ENCODE measurements at places on chromosomes 13 and 19. TPM values are rescaled to one million over a fixed set of nuclear protein-coding genes. Genes with fewer than 3 reads are reported as not detected.

DNA sequence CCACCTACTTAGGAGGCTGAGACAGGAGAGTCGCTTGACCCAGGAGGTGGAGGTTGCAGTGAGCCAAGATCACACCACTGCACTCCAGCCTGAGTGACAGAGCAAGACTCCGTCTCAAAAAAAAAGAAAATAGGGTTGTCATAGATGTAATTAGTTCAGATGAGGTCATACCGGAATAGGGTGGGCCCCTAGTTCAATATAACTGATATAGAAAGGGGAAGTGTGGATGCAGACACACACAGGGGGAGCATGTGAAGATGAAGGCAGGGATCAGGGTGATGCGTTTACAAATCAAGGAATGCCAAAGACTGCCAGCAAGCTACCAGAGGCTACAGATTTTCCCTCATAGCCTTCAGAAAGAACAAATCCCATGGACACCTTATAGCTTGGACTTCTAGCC lies 24.3 kb upstream of the EEF1AKMT1 start:
- peaks cover 13% of the 10 kb centered on the region for H3K36me3 ChIP-seq
- no peak overlapping the region for H3K4me3 ChIP-seq
- no peaks in the 10 kb centered on the region for H3K27me3 ChIP-seq

The DCLK1 gene
- total RNA-seq = 27.8 TPM

GRCh38 chr13:99980824-99981734 lies 505 bp upstream of the ZIC2 start:
- DNase-seq = no peak
- peaks cover 67% of the 10 kb centered on the region for H3K27me3 ChIP-seq
- H3K36me3 ChIP-seq = no peaks in the 10 kb centered on the region

GRCh38 chr13:26259634-26260033 lies 5.7 kb downstream of the CDK8 start:
- H3K36me3 ChIP-seq = no peaks in the 10 kb centered on the region
- H3K4me3 ChIP-seq = no peak overlapping the region
- peaks cover 23% of the 10 kb centered on the region for H3K4me1 ChIP-seq
- H3K27ac ChIP-seq = no peak overlapping the region

DNA sequence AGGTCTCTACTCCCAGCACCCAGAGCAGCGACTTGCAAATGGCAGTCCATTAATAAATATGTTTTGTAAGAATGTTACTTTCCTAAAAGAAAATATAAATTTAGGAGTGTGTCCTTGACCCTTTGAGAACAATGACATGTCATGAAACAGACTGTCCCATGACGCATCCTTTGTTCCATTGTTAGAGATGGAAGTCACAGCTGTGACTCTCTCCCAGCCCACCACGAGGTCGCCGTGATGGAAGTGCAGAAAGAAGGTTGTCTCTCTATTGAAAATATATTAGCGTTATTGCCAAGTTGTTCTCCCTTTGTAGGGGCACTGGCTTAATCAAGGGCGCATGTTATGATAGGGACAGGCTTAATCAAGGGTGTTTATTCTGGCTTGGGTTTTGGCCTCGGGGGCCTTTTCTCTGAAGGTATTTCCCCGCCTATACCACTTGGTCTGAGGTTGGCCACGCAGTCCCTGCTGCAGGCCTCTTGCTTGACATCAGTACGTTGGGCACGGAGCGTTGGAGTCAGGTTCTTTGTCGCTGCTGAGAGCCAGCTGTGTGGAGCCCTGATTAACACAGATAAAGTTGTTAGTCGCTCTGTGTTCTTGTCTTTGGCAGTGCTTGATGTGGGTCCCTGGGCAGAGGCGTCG lies 126.7 kb upstream of the ZNF536 start:
- H3K27me3 ChIP-seq = no peaks in the 10 kb centered on the region
- H3K4me1 ChIP-seq = no peaks in the 10 kb centered on the region
- no peak overlapping the region for H3K4me3 ChIP-seq
- no peak overlapping the region for H3K27ac ChIP-seq
- DNase-seq = no peak

The DLL3 gene
- not detected for total RNA-seq

- H3K4me3 ChIP-seq = no peak overlapping the region
- H3K27ac ChIP-seq = no peak overlapping the region
- no peak for DNase-seq
- H3K27me3 ChIP-seq = no peaks in the 10 kb centered on the region
- no peaks in the 10 kb centered on the region for H3K36me3 ChIP-seq
- no peaks in the 10 kb centered on the region for H3K4me1 ChIP-seq
Observed at GRCh38 chr13:42653679-42654078, 79.7 kb downstream of the TNFSF11 start.

- H3K27me3 ChIP-seq = no peaks in the 10 kb centered on the region
- H3K4me1 ChIP-seq = peaks cover 9% of the 10 kb centered on the region
- H3K27ac ChIP-seq = no peak overlapping the region
Observed at GRCh38 chr19:41303954-41304353, 6.0 kb upstream of the CCDC97 start.

The LRRC4B gene
- total RNA-seq = 5.3 TPM

GRCh38 chr19:11382898-11383705 lies 1.0 kb downstream of the EPOR start:
- peak overlapping the region; percentile 27 for H3K27ac ChIP-seq
- no peaks in the 10 kb centered on the region for H3K27me3 ChIP-seq
- no peak for DNase-seq

GRCh38 chr19:41411968-41412265 lies 14.3 kb downstream of the BCKDHA start:
- peaks cover 46% of the 10 kb centered on the region for H3K36me3 ChIP-seq
- no peak overlapping the region for H3K27ac ChIP-seq
- H3K4me1 ChIP-seq = peaks cover 24% of the 10 kb centered on the region
- DNase-seq = no peak
- no peaks in the 10 kb centered on the region for H3K27me3 ChIP-seq
- no peak overlapping the region for H3K4me3 ChIP-seq

- no peaks in the 10 kb centered on the region for H3K36me3 ChIP-seq
- no peaks in the 10 kb centered on the region for H3K27me3 ChIP-seq
- H3K4me3 ChIP-seq = no peak overlapping the region
- H3K4me1 ChIP-seq = peaks cover 45% of the 10 kb centered on the region
- peak overlapping the region; percentile 70 for H3K27ac ChIP-seq
- no peak for DNase-seq
Observed at GRCh38 chr13:48817166-48817802, 158.4 kb upstream of the FNDC3A start.

DNA sequence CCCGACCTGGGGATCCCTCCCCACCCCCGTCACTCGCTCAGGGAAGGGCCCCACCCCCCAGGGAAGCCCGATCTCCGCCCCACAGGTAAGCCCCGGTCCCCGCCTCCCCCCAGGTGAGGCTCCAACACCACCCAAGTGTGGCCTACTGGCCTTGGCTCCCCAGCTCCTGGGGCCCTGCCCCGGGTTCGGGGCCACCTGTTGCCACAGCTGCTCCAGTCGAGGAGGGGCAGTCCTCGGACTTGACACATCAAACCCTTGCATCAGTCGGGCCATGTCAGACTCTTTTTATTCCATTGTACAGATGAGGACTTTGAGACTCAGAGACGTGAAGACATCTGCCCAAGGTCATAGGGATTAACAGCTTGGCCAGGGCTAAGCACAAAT lies 512 bp downstream of the CC2D1A start:
- peak overlapping the region; percentile 78 for H3K4me3 ChIP-seq
- no peaks in the 10 kb centered on the region for H3K27me3 ChIP-seq
- peaks cover 16% of the 10 kb centered on the region for H3K4me1 ChIP-seq
- H3K36me3 ChIP-seq = peaks cover 6% of the 10 kb centered on the region

DNA sequence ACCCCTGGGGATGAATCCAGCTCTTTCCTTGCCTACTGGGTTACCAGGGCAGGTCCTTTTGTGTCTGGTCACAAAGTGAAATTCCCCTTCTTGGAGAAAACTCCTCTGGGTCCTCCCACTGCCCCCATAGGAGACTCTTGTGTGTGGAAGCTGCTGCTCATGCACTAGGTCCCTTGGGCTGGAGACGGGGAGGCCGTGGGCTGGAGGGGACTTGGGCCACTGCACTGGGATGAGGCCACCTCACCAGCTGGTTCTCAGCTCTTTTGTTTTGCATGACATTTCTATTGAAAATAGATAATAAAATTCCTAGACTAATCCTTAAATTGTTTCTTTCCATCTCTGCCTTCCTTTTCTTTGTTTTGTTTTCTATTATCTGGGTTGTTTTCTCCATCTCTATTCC lies 62.4 kb downstream of the TEX29 start:
- no peaks in the 10 kb centered on the region for H3K36me3 ChIP-seq
- no peak overlapping the region for H3K4me3 ChIP-seq
- DNase-seq = no peak
- H3K27me3 ChIP-seq = no peaks in the 10 kb centered on the region

GRCh38 chr13:55981381-55981780 lies 1159.3 kb upstream of the PRR20A start:
- no peak overlapping the region for H3K27ac ChIP-seq
- no peaks in the 10 kb centered on the region for H3K27me3 ChIP-seq
- no peak for DNase-seq
- H3K4me3 ChIP-seq = no peak overlapping the region

GRCh38 chr13:98068521-98068920 lies 74.4 kb upstream of the FARP1 start:
- no peak for DNase-seq
- no peak overlapping the region for H3K27ac ChIP-seq
- no peaks in the 10 kb centered on the region for H3K4me1 ChIP-seq
- H3K4me3 ChIP-seq = no peak overlapping the region
- no peaks in the 10 kb centered on the region for H3K36me3 ChIP-seq

The FREM2 gene
- not detected for total RNA-seq

The ZNF726 gene
- 0.63 TPM for total RNA-seq

GRCh38 chr13:112263152-112263551 lies 113.0 kb upstream of the SPACA7 start:
- DNase-seq = no peak
- no peaks in the 10 kb centered on the region for H3K36me3 ChIP-seq
- H3K27ac ChIP-seq = no peak overlapping the region
- no peaks in the 10 kb centered on the region for H3K4me1 ChIP-seq
- no peak overlapping the region for H3K4me3 ChIP-seq

GRCh38 chr13:107365466-107366215 lies 797.7 kb upstream of the ARGLU1 start:
- H3K4me1 ChIP-seq = no peaks in the 10 kb centered on the region
- H3K27me3 ChIP-seq = no peaks in the 10 kb centered on the region
- no peak for DNase-seq
- H3K27ac ChIP-seq = no peak overlapping the region
- no peaks in the 10 kb centered on the region for H3K36me3 ChIP-seq
